ENCODE measurements at places on chromosomes 5 and 9.

DNA sequence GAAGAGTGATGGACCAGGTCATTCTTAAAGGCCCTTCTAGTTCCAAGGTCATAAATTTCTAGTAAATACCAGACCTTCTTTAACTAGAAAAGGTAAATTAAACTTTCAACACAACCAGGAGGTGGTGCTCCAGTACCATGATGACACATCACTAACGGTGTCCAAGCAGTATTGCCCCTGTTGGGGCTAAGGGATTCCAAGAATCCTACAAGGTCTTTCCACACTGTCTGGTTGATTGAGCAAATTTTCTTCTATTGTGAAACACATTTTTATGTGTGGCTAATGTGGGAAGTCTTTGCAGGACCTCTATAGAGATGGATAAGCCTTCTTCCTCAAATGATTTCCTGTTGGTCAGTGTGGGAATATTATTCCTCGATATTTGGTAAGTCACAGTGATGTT lies 459.6 kb upstream of the PAPPA start:
- DNase-seq = peak; percentile 96

GRCh38 chr9:6449645-6450044 lies 36.6 kb downstream of the UHRF2 start:
- DNase-seq = no peak

- no peak for DNase-seq
Observed at GRCh38 chr5:56342616-56343015, 109.5 kb upstream of the ANKRD55 start.

DNA sequence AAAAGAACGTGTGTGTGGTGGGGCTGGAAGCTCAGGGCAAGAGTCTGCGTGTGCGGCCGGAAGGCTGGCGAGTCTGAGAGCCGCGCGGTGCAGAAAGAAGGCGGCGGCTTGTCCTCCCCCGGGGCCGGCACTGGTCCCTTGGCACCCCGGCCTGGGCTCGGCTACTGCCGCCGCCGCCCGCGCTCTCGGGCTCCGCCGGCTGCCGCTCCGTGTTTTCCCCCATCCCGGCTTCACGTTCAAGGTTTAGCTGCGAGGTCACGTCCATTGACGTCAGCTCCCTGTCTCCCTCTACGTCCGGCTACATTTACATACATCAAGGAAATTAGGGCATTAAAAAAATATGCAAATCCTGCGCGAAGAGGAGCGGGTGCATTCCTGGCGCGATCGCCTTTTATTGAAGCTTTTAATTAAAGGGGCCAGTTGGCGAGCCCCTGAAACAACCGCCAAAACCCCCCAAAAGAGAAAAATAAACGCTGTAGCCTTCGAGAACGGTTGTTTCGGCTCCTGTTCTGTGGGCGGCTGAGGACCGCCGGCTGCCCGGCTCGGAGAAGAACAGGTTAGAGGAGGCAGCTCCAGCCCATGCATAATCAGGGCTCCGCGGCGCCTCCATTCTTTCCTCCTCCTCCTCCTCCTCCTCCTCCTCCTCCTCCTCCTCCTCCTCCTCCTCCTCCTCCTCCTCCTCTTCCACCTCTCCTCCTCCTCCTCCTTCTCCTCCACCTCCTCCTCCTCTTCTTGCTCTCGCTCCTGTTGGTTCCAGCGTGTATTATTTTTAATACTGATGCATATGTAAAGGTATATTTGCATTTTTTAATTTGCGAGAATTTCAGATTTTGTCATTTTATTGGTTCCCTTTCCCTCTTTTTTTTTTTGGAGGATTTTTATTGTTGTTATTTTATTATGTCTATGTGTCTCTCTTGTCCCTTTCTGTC lies 207.0 kb downstream of the MEF2C start:
- no peak for DNase-seq
